Activated CD4-positive, alpha-beta T cell treated with anti-CD3 and anti-CD28 coated beads for 1 hour (primary cell): ENCODE measurements at places on chromosomes 3 and 15.

GRCh38 chr15:90619468-90619867 lies 89.7 kb downstream of the CRTC3 start:
- DNase-seq, result no peak

DNA sequence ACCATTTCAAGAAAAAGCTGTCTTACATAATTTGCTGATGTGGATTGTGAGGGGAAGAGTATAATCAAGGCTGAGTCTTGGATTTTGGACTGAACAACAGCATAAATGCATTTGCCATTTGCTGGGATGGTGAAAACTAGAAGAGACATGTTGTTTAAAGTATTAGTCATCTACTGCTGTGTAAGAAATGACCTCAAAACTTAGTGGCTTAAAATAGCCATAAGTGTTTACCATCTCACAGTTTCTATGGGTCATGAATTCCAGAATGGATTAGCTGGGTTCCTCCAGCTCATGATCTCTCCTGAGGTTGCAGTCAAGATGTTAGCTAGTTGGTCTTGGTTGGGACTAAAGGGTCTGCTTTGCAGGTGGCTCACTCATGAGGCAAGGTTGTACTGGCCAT lies 66.2 kb downstream of the SCN11A start:
- DNase-seq, result no peak

- DNase-seq, result no peak
Observed at GRCh38 chr15:53446376-53446775, 313.1 kb downstream of the WDR72 start.

DNA sequence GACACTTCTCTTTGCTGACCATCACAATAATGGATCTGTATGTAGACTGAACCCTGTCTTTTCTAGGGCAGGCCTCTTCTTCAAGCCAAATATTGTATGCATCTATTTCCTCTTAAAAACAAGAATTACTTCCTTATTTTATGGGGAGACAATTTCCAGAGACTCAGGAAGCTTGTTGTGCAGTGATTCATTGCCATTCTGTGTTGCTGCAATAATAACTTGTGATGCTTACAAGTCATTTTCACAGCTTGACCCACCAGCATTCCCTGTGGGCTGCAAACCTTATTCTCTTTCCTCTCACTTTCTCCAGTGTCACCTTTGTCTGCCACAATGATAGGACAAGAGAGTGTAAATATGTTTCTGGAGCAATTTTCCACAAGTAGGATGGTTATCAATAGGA lies 276.7 kb upstream of the SGO1 start:
- no peak for DNase-seq

GRCh38 chr15:66611257-66612053 lies 45.7 kb upstream of the LCTL start:
- no peak for DNase-seq

GRCh38 chr15:90161950-90162361 lies 39.2 kb upstream of the SEMA4B start:
- DNase-seq, result no peak

- DNase-seq, result no peak
Observed at GRCh38 chr3:109642025-109642424, 304.7 kb upstream of the DPPA4 start.

DNA sequence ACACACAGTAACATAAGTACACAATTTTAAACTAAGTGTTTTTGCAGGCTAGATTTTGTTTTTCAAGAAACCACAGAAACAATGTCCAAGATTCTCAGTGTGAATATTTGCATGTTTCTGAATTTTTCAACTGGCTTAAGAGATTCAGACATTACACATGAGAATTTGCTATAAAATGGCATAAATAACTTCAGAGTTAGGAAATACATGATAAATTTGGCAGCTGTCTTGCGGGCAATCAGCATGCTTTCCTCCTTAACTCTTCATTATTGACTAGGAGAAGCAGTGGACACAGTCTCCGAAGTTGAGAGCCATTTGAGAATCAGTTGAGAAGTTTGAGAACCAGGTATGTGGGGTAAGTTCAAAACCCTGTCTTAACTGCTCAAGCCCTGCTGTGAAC lies 625.6 kb upstream of the SGO1 start:
- no peak for DNase-seq

DNA sequence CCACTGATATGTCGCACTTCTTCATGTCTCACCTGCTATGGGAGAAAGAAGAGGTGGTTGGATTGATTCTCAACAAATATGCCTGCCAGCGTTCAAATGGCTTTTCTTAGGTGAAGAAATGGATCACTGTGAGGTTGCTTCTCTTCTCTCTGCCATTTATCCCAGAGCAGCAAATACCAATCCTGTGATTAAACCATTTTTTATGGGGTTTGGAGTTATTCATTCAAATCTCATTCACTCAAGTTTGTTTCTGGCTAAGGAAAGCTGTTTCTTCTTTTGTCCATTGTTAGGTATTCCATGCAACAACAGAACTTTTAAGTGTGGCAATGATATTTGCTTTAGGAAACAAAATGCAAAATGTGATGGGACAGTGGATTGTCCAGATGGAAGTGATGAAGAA lies 12.2 kb upstream of the C3orf52 start:
- no peak for DNase-seq

DNA sequence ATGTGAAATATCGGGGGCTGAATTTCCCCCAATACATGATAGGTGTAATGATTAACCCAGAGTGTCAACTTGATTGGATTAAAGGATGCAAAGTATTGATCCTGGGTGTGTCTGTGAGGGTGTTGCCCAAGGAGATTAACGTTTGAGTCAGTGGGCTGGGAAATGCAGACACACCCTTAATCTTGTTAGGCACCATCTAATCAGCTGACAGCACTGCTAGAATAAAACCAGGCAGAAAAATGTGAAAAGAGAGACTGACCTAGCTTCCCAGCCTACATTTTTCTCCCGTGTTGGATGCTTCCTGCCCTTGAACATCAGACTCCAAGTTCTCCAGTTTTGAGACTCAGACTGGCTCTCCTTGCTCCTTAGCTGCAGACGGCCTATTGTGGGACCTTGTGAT lies 247.8 kb downstream of the OTOL1 start:
- no peak for DNase-seq
